GOT3 (cell line): ENCODE measurements at places on chromosomes 2 and 18.

- no peak for DNase-seq
Observed at GRCh38 chr2:129726216-129726615, 253.2 kb upstream of the RAB6C start.

DNA sequence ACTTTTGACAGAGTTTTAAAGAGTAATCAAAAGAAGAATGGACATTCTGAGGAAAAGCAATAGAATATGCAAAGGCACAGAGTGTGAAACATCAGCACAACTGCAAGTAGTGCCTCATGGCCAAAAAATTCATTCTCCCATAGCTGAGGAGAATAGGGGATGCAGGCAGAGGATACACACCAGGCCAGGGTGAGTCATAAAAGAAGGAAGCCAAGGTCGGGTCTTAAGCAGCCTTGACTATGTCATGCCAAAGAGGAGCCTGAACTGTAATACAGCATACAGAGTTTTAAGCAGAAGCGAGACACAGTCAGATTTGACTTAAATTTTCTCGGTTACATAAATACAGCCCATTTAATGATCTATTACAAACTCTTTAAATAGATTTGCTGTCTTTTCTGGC lies 165.0 kb downstream of the LNPK start:
- DNase-seq, result no peak

- no peak for DNase-seq
Observed at GRCh38 chr2:100757621-100758394, 62.1 kb upstream of the NPAS2 start.

DNA sequence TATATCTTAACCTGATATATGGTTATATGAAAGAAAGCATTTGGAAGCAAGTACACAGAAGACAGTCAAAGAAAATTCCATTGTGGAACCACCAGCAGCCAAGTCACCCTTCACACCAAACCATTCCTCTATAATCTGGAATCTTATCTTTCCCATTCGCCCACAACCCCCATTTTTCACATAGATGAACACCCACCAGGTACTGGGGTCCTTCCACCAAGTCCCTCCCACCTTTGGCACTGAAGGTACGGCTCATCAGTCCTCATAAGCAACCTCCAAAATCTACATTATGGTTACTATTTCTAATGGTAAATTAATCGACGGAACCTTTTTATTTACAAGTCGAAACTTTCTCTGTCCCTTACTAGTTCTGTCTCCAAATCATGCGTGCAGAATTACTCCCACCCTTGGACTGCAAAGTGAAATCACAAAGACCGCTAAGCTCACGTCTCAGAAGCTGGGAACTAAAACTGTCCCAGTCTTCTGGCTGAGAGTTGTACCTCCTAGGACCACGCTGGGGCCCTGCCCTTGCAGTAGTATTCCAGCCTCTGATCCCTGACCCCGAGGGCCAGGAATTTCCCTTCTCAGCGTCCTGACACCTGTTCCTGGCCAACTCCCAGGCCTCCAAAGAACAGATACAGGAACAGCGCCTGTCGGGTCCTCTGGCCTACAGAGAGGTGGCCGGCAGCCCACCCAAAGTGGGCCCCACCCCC lies 702 bp downstream of the OLA1 start:
- DNase-seq, result no peak

DNA sequence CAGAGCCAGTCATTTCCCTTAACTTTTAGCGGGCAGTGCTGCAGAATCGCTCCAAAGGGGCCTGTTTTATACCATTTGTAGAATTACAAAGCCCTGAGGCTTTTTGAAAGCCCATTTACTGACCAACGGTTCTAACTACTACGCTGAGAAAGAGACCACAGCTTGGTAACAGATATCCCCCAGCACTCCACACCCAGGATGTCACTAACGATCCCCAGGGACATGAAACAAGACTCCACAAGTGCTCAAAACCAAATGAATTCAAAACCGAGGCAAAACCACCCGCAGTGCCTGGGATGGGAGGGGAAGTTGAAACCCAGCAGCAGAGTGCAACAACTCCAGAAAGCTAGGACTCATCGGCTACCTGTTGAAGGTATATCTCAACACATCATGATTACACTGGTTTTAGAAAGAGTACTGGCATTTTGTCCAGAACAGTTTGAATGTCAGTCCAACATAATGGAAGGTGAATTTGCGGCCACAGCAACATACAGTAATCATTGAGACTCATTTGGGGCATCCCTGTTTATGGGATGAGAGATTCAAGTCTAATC lies 33.6 kb upstream of the LRP2 start:
- DNase-seq, result no peak

DNA sequence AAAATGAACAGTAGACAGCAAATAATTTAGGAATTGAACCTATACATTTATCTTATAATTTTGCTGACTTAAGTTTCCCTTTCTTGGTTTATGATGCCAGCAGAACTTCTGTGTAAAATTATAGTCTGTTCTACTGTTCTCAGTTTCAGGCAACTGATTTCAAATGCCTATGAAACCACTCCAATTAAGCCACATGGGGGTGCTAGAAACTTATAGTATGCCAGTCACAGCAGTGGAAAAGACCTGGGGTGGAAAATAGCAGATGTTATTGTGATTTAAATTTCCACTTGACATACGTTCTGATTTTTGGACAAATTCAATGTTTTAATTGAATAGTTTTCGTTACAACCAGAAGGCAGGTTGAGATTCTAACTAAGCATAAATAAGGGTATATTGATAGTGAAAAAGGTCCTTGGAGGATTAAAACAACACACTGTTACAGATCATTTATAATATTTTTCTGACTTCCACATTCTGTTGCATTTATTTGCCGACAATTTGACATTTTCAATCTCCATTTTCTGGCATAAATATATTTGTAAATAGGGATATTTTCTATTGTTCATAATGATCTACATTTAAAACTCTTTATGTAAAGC lies 61.4 kb downstream of the CPS1 start:
- DNase-seq, result no peak

DNA sequence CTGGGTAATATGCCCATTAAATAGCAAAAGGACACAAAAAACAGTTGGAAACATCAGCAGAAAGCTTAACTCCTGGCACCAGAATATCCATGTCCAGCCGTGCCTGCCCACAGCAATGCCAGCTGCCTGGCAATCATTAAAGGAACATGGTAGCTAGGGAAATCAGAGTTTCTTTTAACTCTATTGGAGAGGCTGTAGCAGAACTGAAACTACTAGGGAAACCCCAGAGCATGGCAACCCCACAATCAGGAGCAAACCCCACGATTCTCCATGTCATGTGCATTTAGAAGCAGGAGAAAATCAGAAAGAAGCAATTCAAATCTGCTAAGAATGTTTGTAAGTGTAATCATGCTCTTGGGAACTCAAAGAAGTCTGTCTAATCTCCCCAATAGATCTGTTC lies 409.0 kb upstream of the SMIM21 start:
- no peak for DNase-seq

DNA sequence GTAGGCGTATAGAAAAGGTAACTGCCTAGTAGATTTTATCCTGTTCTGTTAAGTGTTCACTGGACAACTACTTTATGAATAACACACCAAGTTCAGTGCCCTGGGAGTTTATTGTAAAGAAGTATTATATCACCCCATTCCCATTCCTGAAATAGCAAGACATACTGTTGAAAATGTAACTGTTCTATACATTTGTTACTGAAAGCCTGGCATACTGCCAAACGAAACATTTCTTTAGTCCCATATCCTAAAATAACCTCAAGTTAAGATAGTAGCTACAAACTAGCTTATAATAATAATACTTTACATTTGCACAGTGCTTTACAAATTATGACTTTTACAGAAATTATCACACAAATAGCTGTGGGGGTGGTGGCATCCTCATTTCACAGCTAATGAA lies 25.1 kb downstream of the SPDYA start:
- DNase-seq, result no peak

GRCh38 chr18:38369772-38370690 lies 804.4 kb upstream of the CELF4 start:
- no peak for DNase-seq

- DNase-seq, result no peak
Observed at GRCh38 chr2:24881623-24882022, 38.4 kb downstream of the ADCY3 start.

GRCh38 chr2:221064880-221065279 lies 507.2 kb downstream of the EPHA4 start:
- DNase-seq, result no peak

DNA sequence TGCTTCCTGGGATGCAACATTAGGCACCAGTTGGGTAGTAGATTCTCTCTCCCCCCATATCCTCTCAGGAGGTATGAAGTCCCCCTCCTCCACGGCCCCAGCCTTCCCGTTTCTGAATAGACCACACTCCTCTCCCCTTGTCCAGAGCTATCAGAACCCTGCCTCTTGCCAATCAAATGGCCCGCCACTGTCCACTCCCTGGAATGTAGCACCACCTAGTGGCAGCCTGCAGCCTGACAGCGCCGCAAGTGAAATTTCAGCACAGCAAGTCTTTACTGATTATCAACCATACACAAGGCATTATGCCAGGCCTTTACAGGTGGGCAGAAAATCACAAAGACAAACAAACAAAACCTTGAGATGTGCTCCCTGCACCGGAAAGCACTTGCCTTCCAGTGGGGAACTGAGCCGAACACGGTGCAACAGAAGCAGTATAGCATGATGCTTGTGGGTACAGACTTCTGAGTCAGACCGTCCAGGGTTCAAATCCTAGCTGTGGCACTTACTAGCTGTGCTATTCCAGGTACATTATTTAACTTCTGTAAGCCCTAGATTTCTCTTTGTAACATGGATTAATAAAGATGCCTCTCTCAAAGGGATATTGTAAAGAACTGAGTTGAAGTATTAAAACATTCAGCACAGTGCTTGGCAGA lies 174.0 kb downstream of the SMAD2 start:
- no peak for DNase-seq

DNA sequence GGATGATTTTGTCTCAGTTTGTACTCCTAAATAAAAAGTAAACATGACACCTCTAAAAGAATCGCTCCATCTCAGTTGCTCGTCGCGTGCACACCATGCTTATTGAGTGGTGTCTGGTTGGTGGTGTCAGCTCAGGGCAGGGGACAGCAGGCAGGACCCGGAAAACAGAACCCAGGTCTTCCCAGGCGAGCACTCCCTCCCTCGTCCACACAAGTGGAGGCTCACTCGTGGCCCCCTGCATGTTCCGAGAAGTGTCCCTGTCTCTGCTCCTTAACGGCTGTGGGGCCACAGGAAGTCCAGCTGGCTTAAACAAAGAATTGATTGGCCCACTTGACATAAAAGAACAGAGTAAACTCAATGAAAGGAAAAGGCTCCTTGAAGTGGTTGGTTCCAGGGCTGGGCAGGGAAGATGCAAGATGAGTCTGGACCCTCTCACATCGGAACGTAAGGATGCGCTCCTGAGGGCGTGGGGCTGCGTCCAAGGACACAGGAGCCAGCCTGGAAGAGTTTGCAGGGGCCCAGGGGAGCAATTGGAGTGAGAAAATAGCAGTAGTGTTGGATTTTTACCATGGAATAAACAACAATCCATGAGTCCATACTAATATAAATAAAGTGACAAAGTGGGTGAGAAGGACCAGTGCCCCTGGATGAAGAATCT lies 13.1 kb upstream of the CNDP1 start:
- no peak for DNase-seq

GRCh38 chr2:46097714-46098480 lies 199.3 kb upstream of the EPAS1 start:
- no peak for DNase-seq

GRCh38 chr2:17160594-17160993 lies 357.6 kb downstream of the RAD51AP2 start:
- DNase-seq, result no peak

DNA sequence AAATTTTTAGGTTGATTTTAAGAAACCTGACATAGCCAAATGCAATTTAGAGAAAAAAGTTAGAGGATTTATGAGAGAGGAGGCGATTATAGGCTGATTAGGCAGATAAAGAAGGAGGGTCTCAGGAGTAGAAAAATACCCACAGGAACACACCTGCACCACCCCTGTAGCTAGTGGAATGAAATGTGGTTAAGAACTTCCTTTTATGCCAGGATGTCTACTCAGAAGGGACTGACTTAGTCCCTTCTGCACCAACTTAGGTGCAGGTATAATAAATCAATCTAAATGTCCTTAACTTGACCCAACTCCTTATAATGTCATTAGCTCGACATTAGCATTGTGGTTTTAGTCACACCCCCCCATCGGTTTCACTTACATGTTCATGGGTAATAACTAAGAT lies 1274.5 kb upstream of the TMEFF2 start:
- no peak for DNase-seq

GRCh38 chr18:35276267-35276666 lies 13.8 kb downstream of the ZSCAN30 start:
- no peak for DNase-seq

- no peak for DNase-seq
Observed at GRCh38 chr18:79965119-79965902, 868 bp downstream of the HSBP1L1 start.

DNA sequence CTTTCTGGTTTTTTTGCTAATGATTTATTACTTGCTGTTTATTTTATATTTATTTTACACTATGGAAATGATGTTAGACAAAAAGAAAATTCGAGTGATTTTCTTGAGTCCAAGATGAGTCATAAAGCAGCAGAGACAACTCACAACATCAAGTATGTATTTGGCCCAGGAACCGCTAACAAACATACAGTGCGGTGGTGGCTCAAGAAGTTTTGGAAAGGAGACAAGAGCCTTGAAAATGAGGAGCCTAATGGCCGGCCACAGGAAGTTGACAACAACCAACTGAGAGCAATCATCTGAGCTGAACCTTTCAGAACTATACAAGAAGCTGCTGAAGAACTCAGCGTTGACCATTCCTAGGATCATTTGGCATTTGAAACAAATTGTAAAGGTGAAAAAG lies 594.1 kb downstream of the SATB2 start:
- DNase-seq, result no peak

- DNase-seq, result no peak
Observed at GRCh38 chr2:148814143-148814859, 60.7 kb upstream of the KIF5C start.

DNA sequence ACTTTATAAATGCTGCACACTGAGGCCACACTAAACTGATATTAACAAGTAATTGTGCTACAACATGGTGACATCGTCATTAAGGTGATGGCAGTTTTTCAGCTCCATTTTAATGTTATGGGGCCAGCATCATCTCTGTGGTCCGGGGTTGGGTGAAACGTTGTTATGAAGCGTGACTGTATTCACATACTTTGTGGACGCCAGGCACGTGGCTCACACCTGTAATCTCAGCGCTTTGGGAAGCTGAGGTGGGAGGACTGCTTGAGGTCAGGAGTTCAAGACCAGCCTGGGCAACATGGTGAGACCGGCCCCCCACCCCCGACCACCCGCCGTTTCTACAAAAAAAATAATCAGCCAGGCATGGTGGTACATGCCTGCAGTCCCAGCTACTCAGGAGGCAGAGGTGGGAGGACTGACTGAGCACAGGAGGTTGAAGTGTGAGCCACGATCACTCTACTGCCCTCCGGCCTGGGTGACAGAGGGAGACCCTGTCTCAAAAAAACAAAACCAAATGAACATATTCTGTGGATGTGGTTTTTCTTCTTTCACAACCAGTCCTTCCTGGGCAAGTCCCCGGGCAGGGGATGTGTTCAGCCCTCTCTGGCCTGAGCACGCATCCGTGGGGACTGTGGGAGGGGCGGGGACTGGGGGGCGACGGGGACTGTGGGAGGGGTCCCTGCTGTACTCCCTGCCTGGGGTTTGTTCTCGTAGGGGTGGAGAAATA lies 12.9 kb upstream of the GAL3ST2 start:
- DNase-seq, result no peak

GRCh38 chr2:191404568-191404991 lies 159.4 kb downstream of the MYO1B start:
- no peak for DNase-seq
